ENCODE measurements at places on chromosomes 1 and 21.

DNA sequence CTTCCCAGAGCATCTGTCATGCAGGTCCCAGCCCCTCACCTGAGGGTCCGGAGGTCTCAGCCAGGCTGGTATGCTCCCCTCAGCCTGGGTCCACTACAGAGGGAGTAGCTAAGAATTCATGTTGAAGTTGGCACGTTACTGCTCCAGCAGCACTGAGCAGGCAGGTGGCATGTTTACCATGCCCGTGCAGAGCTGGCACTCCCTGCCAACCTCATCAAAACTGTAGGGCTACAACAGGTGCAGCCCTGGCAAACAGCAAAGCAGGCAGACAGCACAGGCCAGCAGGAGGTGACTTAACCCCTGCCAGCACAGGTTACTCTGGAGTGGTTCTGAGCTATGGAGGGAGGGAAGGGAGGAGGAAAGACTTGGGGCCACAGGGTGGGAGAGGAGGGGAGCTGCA lies 46.4 kb downstream of the NUAK2 start:
- no peak for DNase-seq

DNA sequence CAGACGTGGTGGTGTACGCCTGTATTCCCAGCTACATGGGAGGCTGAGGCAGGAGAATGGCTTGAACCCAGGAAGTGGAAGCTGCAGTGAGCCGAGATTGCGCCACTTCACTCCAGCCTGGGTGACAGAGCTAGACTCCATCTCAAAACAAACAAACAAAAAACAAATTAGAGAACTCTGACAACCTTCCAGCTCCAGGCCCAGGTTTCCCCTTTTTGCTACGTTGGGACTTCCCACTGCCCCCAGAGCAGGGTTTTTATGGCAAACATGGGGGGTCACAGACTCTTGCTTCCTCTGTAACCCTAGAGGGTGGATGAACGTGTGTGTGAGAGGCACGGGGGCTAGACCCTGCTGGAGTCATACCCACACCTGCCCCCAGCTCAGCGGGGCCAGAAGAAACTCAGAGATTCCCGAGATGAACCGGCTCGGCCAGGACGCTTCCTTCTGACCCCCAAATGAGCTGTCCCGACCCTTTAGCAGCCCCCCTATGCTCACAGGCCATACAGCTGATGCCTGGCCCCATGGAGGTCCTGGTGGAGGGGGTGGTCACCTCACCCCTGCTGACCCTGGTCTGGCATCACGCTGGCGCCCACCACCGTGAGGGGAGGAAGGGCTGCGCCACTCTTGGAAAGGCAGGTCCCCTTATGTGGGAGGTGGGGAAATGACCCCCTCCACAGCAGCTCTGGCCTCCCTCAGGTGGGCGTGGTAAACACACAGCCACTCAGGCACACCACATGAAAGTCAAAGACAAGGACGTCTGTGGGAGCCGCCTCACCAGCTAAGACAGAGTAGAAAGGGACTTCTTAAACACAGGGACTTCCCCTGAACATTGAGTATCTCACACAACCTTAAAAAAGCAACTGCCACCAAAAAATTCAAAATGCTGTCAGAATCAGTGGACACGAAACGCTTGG lies 7.1 kb downstream of the GPR157 start:
- no peak for DNase-seq

DNA sequence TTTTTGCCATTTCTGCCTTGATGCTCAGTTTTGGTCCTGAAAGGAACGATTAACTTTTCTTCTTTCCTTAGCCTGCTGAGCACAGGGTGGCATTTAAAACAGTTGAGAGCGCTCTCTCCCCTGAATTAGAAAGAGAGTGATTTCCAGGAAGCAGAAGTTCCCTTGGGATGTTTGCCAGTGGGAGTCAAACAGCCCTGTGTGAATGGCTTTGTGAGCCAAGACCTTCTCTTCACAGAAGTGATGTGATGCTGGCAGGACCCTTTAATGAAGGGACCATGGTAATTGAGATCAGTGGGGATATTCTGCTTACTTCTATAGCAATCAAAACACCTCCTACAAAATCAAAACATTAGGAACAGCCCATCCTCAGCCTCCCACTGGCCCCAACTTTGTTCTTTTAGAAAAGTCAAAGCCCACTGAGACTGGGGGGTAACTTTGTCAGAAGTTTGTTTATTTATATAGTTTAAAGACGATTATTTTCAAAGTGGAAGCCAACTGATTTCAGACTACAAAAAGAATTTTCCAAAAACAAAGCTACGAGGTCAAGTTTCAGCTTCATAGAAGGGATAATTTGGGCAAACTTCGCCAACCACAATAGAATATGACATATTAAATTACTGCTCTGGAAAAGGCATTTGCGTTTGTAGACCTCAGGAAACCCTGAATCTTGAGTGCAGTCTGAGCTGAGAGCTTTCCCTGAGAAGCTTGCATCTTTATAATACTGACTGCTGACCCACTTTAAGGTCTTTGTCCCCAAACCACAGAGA lies 122.7 kb downstream of the GABPA start:
- DNase-seq: no peak

GRCh38 chr1:152495066-152495675 lies 15.4 kb upstream of the LCE5A start:
- DNase-seq: no peak

DNA sequence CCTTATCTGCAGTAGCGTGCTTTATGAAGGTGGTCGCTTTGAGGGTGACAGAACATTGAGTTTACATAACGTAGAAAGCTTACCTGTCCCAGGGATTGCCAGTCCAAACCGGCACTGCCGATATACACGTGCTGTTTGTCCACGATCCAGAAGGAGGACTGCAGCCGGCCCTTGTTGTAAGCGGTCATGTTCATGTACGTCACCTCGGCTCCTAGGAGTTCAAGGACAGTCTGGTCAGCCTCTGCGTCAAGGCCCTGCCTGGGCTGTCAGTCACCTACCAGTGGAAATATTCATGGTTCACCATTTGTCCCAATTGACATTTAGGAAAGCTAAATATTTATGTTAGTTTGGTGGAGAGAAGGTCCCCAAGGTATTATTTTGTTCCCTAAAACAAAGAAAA lies 221.0 kb upstream of the MAP1LC3C start:
- no peak for DNase-seq

DNA sequence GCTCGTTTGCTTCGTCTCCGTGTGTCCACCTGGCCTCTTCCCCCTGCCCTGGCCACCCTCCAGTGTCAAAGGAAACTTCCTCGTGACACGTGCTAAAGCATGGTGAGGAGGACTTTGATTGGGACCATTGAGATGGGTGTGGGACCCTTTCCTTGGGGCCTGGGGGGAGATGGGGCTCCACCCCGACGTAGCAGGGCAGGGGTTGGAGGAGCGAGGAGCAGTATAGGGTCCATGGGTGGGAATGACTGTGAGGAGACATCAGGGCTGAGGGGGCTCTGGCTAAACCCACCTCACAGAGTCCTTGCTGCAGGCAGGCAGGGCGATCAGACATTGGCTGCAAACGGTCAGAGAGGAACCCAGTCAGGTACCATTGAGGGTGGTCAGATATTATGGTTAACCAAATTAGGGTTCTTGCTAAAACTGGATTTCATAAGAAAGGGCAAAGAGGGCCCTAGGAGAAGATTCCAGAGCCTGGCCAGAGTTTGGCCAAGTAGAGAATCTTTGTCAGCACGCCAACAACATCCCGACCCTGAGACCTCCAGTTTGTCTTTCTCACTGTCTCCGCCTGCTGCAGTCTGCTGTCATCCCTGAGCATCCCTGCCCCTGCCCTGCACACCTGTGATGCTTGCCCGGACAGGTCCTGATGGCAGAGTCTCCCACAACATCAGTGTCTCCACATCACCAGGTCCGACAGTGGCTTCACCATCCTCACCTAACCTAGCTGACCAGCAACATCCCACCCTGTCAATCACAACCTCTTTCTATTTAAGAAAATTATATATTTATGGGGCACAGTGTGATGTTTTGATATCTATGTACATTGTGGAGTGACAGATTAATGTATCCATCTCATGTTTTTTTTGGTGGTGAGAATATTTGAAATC lies 8.0 kb downstream of the RNF187 start:
- DNase-seq: no peak

- DNase-seq: no peak
Measured at GRCh38 chr1:66445492-66446181, 88.3 kb upstream of the SGIP1 start.

- DNase-seq: no peak
Measured at GRCh38 chr1:234961456-234962339, 166.9 kb downstream of the TOMM20 start.
